ENCODE measurements at places on chromosomes 16 and 17. TPM values are rescaled to one million over a fixed set of nuclear protein-coding genes. Genes with fewer than 3 reads are reported as not detected.

DNA sequence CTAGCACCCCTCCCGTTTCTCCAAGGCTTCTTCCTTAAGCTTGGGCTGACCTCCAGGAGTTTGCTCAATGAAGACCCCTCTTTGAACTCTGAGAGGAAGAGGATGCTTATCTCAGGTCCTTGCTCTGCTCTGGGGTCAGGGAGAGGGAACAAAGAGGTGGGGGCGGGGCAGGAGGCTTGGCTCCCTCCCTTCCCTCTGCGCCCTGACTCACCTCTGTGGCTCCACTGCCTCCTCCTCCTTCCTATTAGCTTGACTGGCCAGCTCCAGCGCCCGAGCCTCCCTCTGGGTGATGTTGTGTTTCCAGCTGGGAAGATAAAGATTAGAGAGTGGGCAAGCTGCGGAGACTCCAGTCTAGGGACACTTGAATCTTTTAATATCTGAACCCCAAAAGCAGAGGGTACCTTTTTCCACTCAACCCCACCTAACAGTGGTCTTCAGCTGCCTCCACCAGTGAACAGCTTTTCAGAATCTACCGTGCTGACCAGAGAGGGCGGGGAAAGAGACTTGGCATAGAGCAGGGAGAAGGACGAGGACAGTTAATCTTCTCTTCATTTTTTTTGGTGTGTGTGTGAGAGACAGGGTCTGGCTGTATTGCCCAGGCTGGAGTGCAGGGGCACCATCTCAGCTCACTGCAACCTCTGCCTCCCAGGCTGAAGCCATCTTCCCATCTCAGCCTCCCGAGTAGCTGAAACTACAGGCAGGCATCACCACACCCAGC is 6.7 kb downstream of the GIP start:
- DNase-seq = no peak

DNA sequence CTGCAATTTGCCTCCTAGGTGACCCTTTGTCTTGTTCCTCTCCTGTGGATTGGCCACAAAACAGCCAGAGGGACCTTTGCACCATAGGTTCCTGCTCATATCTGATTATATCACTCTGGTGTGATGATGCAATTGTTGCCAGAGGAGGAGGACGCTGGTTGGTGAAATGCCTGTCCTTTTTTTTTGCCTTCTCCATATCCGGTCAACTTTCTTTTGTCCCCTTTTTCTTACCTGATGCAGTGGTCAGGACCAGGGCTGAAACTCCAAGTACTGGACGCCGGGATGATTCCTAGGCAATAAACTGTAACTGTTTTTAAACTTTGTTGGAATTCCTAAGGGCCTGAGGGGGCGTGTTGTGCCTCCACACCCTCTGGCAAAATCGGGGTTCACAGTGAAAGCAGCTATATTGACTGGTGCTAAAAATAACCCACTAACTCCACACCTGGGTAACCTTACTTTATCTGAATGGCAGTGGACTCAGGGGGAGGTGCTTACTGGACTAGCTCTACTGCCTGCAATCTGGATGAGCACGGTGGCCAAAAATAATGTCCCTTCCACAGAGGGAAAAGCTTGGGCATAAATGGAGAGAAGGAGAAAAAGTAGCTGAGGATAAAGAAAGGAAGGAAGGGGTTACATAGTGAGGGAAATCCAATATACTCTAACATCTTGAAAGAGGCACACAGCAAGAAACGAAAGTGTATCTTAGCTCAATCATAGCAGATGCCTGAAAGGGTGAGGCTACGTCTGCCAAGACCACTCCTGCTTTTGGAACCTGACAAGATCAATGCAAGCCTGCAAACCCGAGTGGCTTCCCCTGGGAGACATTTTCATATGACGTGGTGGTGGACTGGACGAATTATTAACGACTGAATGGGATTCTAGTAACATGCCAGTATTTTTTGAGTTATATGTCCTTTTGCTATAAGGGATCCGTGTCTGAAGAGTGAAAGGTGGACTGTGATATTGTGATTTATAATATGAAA is 28.4 kb upstream of the ZNF423 start:
- no peak for DNase-seq

GRCh38 chr17:75267153-75267410 is 3.9 kb downstream of the MIF4GD start:
- DNase-seq = no peak

DNA sequence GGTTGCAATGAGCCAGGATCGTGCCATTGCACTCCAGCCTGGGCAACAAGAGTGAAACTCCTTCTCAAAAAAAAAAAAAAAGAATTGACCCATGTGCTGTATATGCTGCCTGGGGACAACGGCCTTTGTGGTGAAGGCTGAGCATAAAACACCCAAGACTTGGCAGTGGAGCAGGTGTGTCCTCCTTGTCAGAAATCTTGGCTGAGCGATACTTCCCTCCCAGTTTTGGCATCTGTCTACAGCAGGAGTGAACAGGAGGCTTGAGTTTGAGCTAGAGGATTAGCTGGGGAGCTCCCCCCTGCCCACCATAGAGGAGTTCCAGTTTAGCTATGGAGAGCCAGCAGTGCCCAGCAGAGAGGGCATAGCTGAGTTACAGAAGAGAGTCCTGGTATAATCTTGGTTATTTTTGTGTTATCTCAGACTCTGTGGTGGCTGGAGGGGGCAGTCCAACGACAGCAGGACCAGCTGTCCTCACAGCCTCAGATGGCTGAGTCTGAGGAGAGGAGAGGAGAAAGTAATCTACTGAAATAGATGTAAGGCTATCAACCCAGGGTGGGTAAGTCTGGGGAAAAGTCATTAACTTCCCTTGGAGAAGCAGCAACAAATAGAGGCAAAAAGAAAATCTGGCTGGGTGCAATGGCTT is 18.4 kb downstream of the SP2 start:
- DNase-seq = no peak

DNA sequence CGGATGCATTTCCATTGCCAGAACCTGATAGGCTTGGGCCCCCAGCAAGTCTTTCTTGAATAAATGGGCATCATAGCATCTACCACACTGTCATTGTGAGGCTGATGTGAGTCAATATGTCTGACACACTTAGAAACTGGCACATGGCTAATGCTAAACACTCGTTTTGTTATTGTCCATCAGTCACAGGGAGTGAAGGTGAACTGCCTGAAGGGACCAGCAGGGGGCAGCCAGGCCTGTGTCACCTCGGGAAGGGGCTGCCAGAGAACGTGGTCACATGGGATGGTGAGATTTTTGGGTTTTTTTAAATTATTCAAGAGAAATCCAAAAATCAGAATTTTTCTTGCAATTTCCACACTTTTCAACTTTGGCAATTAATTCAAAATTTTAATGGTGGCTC is 831 bp upstream of the RCVRN start:
- no peak for DNase-seq

DNA sequence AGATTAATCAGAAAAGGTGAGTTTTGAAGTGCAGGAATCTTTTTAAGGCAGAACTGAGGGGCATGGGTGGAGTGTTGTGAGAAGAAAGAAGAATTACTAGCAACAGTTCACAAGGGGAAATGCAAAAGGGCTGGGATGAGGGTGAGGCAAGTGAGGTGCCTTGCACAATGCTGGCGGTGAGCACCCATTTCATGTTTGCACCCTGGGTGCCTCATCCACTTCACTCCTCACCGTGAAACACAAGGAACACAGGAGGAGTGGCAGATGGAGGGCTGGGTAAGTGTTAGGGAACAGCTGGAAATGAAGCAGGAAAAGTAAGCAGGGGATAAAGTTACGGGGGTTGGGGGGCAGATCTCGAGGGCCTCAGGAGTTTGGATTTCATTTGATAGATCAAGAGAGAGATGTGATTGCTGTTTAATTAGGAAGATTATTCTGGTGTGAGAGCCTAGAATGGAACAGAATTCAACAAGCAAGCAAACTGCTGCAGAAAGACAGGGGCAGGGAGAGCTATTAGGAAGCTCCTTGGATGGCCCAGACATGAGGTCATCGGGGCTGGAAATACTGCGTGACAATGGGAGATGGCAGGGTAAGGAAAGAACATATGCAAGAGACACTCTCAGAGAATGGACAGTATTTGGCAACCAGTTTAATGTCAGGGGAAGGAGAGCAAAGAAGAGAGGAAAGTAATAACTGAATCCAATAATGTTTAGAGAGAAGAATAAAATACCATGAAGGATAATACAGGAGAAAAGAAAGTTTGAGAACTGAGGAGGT is 8.3 kb upstream of the HEATR6 start:
- no peak for DNase-seq

GRCh38 chr16:85166699-85167588 is 54.7 kb upstream of the CIBAR2 start:
- no peak for DNase-seq

DNA sequence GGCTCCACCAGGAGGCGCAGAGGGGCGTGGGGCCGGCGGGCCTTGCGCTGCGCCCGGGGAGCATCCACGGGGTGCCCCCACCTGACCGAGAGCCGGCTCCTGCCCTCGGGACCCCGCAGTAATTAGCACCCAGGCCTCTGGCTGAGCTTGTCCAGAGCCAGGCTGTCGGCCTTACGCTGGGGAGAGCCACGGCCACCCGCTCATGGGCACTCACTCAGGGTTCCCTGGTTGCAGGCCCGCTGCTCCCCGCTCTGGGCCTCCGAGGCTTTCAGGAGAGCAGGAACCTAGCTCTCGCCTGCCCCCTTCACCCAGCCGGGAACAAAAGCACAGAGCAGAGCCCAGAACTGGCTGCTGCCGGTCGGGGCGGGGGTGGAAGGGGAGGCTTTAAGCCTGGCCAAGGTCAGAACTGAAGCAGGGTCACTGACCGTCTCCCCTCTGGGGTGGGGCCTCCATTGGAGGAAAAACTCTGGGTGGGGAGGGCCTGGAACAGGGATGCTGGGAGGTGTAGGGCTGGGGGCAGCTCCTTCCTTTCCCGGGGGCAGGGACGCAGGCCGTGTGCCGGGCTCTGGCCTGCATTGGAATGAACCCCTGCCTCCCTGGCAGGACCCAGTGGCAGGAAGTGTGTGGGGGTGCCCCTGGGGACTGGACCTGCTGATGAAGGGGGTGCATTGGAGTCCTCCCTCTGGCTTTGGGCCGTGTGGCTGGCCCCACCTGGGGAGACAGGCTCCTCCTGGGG is 12.3 kb downstream of the GLIS2 start:
- peak; percentile 43 for DNase-seq

DNA sequence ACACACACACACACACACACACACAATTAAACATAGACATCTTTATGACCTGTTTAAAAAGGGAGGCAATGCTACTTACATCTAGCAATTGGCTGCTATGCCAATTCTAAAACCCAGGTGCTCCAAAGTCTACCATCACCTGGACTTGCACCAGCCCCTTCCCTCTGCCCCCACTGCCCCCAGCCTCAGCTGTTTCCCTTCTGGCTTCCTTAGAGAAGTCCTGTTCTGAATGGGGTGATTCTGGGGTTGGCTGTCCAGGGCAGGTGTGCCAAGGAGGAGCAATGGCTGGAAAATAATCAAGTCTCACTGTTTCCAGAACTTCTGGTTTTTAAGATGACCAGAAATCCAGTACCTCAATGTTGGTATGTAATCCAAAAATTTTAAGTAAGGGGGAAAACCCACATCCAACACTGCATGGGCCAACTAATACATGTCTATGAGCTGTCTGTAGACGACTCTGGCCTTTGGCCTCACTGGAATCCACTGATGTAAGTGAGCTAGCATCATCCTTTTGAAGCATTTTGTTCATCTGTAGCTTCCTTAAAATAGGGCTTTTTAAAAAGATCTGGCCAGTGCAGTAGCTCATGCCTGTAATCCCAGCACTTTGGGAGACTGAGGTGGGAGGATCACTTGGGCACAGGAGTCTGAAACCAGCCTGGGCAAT is 2.1 kb downstream of the IFT20 start:
- DNase-seq = no peak

GRCh38 chr17:61261001-61261637 is 138.5 kb upstream of the TBX2 start:
- no peak for DNase-seq

GRCh38 chr17:70558821-70559220 is 389.5 kb downstream of the KCNJ2 start:
- peak; percentile 85 for DNase-seq

DNA sequence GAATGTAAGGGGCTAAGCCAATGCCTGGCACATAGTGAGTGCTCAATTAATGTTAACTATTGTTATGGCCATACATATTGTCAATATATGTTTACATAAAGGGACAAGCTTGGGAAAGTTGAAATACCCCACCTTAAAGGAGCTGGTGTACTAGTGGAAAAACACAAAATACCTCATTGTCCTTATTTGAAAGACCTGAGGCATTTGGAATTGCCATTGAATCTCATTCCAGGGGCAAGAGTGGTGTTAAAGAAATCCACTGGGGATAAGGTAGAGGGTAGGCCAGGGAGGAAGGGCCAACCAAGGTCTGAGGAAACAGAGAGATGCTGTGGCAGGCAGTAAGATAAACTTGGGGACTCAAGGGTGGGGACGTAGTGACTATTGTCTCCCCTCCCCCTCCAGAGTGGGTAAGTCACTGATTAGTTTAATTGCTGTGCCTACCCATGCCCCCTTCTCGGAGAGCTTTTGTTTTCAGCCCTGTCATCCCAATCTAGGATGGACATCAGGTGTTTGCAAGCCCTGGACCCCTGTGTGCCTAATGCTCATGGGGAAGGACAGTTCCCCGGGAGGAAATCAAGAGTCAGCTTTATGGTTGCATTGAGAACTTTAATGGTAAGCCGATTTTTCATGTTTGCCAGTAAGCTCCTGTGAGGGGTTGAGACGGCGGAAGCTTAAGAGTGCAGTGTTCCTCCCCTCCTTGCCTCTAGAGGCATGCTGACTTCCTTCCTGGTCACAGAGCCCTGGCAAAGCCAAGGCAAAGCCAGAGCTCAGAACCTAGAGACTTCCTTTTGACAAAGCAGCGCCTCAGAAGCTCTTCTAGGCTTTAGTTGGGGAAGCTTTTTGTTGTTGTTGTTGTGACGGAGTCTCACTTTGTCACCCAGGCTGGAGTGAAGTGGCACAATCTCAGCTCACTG is 2.5 kb upstream of the HEATR9 start:
- DNase-seq = peak; percentile 22

GRCh38 chr16:77581706-77582105 is 140.6 kb upstream of the NUDT7 start:
- DNase-seq = no peak

DNA sequence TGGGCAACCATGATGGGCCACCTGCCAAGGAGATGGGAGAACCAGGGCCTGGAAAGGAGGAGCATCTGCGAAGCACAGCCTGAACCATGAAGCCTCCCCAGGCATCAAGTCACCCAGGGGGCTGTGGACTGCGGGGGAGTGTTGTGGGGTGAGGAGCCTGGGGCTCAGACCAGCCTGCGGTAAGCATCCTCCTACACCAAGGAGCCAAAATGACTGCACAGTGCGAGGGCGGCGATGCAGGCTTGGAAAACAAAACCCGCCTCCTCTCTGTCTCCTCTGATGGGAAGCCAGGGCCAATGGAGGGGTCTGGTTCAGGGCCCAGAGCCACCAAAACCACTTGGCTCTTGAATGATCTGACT is 18.1 kb upstream of the MAF start:
- no peak for DNase-seq

The TEX14 gene
- under 0.01 TPM for total RNA-seq

The TSPOAP1 gene
- total RNA-seq = not detected

The B3GNT9 gene
- total RNA-seq = 2.4 TPM

The SLC35B1 gene
- 56.0 TPM for total RNA-seq

The HOXB4 gene
- 0.90 TPM for total RNA-seq

The SRCIN1 gene
- under 0.01 TPM for total RNA-seq

The CYLD gene
- 21.8 TPM for total RNA-seq

The ST6GALNAC1 gene
- not detected for total RNA-seq

The MTSS2 gene
- 9.9 TPM for total RNA-seq

All from dermis microvascular lymphatic vessel endothelial cell (primary cell).